ENCODE measurements at places on chromosomes 12 and 14. TPM values are rescaled to one million over a fixed set of nuclear protein-coding genes. Genes with fewer than 3 reads are reported as not detected.

Gene GLIPR1L1
- not detected for total RNA-seq

Gene GPR135
- 1.4 TPM for total RNA-seq

Gene CLEC7A
- total RNA-seq: 0.83 TPM

Gene SLC6A13
- total RNA-seq: 0.95 TPM

Gene CMKLR1
- not detected for total RNA-seq

Gene CCDC177
- total RNA-seq: not detected

Gene FOXN3
- total RNA-seq: 112 TPM

Gene CBLN3
- total RNA-seq: 17.7 TPM

Gene ARL1
- 66.8 TPM for total RNA-seq

Gene RIMBP2
- not detected for total RNA-seq

Gene RPL6
- 1,084 TPM for total RNA-seq

Gene BMP4
- total RNA-seq: not detected

Gene SP7
- not detected for total RNA-seq

Gene GPR84
- total RNA-seq: 2.4 TPM

Gene MYF6
- not detected for total RNA-seq

Gene POTEG
- not detected for total RNA-seq

Gene GYS2
- total RNA-seq: 0.24 TPM

Gene LRIG3
- 0.27 TPM for total RNA-seq

Gene UNC79
- total RNA-seq: not detected

Gene HOXC12
- total RNA-seq: not detected

Gene NOVA1
- total RNA-seq: 0.39 TPM

Gene SVOP
- total RNA-seq: not detected

Gene RNASE7
- not detected for total RNA-seq

Gene LALBA
- not detected for total RNA-seq

Gene GPR68
- total RNA-seq: 43.8 TPM
